NCI-H1417 (cell line): ENCODE measurements at places on chromosomes 12 and 14.

DNA sequence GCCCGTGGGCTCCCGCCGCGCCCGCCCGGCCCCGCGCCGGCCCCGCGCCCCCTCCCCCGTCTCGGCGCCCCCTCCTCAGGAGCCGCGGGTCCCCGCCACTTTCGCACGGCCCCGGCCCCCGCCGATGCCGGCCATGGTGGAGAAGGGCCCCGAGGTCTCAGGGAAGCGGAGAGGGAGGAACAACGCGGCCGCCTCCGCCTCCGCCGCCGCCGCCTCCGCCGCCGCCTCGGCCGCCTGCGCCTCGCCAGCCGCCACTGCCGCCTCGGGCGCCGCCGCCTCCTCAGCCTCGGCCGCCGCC is 263 bp downstream of the RCOR1 start:
- DNase-seq, result no peak

DNA sequence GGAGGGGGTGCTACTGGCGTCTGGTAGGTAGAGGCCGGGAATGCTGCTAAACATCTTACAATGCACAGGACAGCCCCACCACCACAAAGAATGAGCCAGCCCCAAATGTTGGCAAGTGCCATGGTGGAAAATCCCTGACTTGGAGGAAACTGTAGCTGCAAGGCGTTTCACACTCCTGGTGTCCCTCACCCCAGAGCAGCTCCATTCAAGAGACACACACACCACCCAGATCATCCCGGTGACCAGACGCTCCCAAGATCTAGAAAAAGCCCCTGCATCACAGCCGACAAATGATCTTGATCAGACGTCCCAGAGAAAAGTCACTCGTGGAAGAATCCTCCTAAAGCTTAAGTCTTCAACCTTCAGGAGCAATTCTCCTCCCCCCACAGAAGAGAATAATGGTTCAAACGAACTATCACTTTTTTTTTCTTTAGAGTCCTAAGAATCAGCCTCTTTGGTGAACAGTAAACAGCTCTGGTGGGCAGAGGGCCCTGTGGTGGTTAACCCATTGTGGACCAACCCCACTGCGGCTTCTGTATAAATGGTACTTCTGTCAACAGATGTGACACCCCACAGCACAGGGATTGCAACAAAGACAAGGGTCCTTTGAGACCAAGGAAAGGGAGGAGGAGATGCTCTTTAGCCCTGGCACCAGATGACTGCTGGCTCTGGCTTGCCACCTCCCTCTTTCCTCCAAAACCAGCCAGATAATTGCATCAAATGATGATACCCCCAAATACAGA is 2.7 kb downstream of the GLTP start:
- DNase-seq, result no peak

GRCh38 chr12:22740656-22741355 is 115.8 kb downstream of the ETNK1 start:
- no peak for DNase-seq

- DNase-seq, result no peak
These were observed 950.9 kb downstream of the DIO2 start for GRCh38 chr14:79260406-79260805.

DNA sequence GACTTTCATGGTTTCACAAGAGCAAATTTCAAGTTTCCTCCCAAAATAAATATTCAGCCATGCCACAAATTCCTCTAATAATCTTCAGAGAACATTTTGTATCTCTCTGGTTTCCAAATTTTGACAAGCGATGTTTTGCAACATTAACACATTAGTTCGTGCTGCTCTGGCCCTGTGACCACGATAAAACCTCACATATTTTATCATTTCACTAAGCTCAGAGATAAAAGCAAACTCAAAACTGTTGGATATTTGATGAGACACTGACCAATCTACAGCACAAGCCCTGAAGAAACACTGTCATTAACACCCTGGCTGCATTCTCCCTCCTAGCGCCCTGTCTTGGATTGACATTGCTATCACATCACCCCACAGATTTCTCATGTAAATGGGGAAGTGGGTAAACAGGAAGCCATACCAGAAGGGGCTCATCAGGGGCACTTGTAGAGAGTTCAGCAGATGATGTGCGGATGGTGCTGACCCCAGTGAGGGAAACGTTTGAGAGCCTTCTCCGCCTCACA is 264.3 kb downstream of the PRKD1 start:
- no peak for DNase-seq

- DNase-seq, result peak; percentile 39
These were observed 165.8 kb downstream of the ESRRB start for GRCh38 chr14:76541594-76542219.

- no peak for DNase-seq
These were observed 69.6 kb downstream of the GALNT8 start for GRCh38 chr12:4789776-4790175.

GRCh38 chr12:94941440-94941862 is 62.0 kb downstream of the NDUFA12 start:
- peak; percentile 46 for DNase-seq

- peak; percentile 29 for DNase-seq
These were observed 168.2 kb downstream of the EPS8 start for GRCh38 chr12:15620741-15621539.

DNA sequence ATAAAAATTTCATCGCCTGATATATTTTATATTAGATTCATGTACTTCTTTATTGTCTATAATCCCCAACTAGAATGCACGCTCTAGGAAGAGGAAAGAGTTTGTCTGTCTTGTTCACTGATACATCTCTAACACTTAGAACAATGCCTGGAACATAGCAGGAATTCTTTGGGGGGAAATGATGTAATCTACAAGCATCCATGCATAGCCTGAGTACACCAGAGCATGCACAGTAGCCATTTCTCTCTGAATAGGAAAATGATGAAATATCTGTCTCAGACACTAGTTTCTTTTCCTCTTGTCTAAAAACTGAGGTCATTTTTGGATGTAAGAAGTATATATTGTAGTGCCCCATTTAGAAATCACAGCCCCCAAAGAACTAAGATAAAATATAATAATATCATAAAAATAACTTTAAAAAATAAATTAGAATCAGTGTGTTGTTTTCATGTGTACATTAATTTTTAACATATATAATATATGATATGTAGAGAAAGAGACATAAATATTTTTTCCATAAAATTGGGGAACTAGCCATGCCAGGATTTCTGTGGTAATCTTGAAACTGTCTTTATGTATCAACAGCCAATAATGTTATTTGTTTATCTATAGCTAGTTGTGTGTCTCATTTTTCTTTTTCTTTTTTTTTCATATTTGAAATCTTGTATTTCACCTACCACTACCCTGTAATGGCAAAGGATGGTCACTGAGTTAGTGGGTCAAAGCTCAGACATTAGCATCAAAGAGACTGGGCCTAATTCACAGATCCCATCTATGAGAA is 155.6 kb upstream of the TMCC3 start:
- DNase-seq, result no peak

GRCh38 chr12:117733549-117733805 is 235.3 kb downstream of the KSR2 start:
- DNase-seq, result no peak

DNA sequence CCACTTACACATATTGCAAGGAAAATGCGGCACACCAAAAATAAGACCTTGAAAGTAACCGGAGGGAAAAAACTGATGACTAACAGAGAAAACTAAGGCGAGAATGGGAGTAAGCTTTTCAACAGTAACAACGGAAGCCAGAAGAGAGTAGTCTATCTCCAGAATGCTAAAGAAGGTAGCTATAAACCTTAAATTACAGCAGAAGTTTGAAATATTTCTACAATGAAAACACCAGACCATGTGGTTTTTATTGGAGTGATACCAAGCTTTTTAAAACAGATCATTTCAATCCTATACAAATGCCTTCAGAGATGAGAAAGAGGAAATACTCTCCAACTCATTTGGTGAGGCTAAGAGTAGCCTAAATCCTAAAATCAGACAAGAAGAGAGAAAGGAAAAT is 209.5 kb downstream of the ANO6 start:
- no peak for DNase-seq

GRCh38 chr12:70985850-70986249 is 65.3 kb upstream of the PTPRR start:
- DNase-seq, result no peak

DNA sequence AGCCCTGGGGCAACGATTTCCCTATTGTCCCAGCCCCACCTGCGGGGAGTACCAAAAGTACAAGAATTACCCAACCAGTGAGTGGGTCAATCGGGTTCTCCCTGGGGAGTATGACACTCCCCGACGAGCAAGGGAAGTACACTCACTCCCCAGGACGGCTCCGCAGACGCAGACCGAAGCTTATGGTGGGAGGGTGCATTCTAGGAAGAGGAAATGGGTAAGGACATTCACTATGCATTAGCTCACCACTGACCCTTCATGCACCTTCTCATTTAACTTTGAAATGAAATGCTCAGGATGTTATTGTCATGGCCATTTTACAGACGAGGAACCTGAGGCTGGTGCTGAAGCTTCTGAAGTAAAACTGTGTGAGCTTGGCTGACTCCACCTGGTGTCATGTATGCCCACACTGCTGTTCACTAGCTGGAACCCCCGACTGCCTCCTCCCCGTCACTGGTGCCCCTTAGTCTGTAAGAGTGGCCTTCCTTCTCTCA is 45.8 kb upstream of the TMED10 start:
- no peak for DNase-seq

DNA sequence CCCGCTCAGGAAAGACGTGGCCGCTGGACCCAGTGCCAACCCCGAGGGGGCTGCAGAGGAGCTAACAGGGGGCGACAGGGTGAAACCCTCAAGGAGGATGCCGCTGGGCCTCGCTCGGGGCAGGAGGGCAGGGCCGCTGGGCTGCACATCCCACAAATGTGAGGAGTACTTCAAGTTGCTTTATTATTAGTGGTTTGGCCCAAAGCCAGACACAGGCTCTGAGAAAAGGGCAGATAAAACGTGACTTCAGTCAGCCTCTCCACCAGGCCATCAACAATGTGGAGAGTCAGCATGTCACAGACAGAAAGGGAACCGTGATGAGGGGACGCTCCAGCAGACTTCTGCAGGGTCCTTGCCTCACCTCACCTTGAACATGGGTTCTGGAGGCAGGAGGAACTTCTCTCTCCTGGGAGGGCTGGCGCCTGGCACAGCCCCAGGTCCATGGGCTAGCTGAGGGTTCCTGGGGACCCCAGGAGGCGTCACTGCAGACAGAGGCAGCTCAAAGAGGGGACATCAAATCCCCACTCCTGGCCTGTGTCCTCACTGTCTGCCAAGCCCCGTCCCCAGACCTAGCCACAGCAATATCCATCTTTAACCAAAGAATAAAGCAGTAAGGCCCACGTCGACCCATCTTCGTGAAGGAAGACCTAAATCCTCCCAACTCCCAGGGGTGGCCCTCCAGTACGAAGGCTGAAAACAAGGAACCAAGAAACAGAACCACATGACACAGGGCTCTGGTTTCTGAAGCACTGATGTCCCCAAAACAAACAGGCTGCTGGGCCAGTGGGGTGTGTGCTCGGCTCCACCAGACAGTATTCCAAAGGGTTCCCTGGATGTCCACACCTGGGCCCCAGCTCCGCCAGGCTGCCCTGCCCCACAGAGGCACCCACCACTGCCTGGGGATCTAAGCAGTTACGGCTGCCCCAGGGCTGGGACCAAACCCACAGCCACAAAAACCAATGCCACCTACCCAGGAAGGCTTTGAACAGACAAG is 35.1 kb downstream of the CCDC85C start:
- DNase-seq, result peak; percentile 81

- no peak for DNase-seq
These were observed 27.4 kb upstream of the BTBD6 start for GRCh38 chr14:105220699-105221597.

DNA sequence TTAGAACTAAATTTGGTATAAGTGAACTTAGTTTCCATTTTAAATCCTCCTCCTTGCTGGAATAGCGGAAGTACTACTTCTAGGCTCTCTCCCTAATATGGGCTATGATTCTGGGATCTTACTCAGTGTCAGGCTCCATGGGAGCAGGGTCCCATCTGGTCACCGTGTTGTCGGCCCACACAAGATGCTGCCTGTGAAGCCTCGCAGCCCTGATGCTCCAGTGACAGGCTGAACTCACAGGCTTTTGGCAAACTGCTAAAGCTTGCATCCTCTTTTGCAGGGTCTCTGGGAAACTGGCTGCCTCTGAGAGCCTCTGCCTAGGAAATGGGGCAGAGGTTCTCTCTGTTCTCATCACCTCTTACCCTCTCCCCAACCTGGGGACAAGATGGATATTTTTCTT is 88.4 kb downstream of the RPAP3 start:
- no peak for DNase-seq

- no peak for DNase-seq
These were observed 107.4 kb downstream of the VCPKMT start for GRCh38 chr14:50008974-50009373.

DNA sequence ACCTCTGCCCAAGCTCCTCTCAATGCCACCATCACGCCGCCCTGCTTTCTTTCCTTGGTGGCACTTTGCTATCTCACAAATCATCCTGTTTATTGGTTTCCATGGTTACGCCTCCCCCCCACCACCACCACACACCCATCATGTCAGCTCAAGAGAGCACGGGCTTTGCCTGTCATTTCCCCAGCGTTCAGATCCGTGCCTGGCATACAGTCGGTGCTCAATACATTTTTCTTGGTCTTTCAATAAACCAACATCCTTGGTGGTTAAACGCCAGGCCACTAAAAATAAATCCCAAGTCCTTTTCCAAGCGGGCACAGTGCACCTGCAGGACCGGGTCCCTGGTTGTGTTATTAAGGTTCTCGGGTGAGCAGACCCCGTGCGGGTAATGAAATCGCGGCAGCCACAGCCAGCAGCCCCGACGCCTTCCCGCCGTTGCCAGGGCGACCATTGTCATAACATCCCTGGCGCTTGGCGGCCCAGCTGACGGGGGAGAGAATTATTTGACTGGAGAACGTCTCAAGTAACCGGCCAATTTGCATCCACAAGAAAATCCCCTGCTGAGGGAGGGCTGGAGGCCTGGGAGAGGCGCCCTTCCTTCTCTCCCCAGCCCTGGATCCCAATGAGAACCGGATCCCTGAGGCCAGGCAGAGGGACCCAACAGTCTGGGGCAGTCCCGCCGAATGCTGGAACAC is 92.9 kb downstream of the KSR2 start:
- DNase-seq, result peak; percentile 96

GRCh38 chr12:90028635-90029051 is 320.0 kb upstream of the ATP2B1 start:
- DNase-seq, result no peak
